ENCODE measurements at places on chromosomes 12 and 14. TPM values are rescaled to one million over a fixed set of nuclear protein-coding genes. Genes with fewer than 3 reads are reported as not detected.

- DNase-seq: no peak
These were observed 13.5 kb downstream of the TBX3 start for GRCh38 chr12:114670291-114670980.

GRCh38 chr14:23321572-23322547 lies 603 bp downstream of the PABPN1 start:
- DNase-seq: peak; percentile 80

DNA sequence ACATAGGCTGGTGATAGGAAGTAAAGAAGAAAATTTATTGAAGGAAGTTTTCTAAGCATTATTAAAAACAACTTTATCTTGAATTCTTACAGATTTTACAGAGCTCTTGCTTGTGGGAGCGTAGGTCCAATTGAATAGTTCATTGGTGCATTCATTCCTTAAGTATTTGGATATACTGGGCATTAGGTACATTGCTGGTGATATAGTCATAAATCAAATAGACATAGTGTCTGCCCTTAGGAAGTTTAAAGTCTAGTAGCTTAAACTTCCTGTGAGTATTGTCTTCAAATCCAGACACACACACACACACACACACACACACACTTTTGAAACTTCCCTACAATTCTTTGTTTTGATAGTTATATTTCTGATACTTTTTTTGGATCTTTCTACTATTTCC lies 226.7 kb downstream of the FUT8 start:
- no peak for DNase-seq

- DNase-seq: no peak
These were observed 7.7 kb downstream of the TNFAIP2 start for GRCh38 chr14:103130965-103131364.

- DNase-seq: no peak
These were observed 69.8 kb downstream of the OSBPL8 start for GRCh38 chr12:76489737-76490136.

DNA sequence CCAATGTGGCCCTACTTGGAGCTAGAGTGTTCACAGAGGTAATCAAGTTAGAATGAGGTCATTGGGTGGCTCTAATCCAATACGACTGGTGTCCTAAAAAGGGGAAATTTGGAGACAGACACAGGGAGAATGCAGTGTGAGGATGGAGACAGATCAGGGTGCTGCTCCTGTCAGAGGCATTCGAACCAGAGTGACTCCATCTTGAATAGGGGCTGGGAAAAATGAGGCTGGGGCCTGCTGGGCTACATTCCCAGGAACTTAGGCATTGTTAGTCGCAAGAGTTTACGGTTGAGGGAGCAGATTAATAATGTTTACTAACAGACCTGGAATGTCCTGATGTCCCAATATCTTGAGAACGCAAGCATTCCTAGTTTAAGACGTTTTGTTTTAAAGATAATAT lies 20.2 kb downstream of the TNFAIP2 start:
- no peak for DNase-seq

GRCh38 chr12:117052386-117053049 lies 46.7 kb downstream of the TESC start:
- DNase-seq: no peak

DNA sequence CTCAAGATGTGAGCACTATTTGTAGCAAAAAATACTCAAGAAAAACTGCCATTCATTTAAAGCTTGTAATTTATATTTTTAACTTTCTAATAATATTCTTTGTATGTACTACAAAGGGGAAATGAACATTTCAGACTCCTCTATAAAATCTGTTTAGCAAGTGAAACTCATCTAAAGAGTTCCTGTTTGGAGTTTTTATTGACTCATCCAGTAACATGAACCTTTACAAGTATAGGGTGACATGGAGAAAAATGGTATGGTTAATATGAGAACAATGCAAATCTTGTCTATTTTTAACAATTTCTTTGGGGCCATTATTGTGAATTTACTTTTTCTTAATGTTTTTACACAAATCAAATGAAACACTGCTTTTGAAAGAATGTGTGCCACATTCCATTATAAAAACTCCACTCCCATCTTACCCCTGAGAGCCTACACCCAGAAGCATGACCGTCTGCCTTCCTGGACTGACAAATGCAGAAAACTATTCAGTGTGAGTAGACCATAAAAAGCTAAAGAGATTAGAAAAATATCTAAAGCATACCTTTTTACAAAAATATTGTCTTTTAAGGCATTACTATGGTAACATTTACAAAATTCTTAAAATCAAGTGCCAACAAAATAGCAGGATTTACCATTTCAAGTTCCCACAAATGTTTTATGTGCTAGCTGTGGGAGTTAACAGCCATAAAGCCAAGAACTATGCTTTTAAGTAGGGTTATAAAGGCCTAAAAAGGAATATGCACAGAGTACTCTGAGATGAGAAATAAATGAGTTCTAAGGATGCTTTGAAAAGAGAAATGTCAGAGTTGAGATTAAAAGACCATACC lies 144.0 kb downstream of the ADAMTS20 start:
- DNase-seq: no peak

- DNase-seq: no peak
These were observed 51.4 kb downstream of the FGD4 start for GRCh38 chr12:32450768-32451167.

DNA sequence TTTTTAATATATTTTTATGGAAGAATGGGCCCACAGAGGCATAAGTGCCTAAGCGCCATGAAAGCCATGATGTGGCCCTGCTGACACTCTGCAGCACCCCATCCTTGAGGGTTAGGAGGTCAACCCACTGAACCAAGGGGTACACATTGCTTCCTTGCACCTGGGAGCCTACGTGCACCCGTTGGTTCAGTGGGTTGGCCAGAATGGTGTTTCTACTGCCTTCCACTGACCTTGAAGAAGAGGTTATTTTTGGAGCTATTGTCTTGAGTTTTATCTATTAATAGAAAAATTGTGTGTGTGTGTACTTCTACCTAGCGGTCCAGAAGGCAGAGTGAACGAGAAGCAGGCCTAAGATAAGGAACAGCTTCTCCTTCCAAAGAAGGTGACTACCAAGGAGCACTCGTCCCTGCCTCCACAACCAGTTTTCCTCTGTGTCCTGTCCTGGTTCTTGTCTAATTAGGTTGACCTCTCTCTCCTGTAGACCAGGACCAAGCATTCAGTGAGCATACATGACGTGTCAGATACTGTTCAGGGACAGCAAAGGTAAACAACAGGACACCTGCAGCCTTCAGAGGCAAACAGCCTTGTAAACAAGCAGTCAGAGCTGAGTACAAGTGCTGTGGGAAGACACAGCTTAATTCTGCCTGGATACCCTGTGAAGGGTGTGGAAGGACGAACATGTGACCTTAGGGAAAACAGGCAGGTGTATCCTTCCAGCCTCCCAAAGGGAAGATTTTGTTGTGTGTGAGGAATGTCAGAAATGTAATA lies 30.4 kb upstream of the PLEK2 start:
- no peak for DNase-seq

DNA sequence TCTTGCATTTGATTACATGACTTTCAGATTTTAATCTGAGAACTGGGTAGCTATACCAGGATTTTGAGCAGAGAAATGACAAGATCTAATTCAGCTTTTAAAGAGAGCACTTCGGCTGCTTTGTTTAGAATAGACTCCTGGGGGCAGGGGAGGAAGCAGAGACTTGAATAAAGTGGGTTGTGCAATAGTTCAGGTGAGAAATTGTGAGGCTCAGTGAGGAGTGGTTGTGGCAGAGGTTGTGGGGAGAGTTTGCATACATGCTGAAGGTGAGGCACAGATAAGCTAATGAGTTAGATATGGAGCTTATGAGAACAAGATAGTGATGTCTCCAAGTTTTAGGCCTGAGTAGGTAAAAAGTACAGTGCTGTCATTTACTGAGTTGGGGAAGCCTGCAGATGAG lies 281.4 kb downstream of the FLRT2 start:
- no peak for DNase-seq

VPS37B gene
- 16.8 TPM for total RNA-seq

GPR84 gene
- total RNA-seq: 0.22 TPM

SERPINA1 gene
- 6.0 TPM for total RNA-seq

GPR68 gene
- 3.4 TPM for total RNA-seq

MYO1A gene
- 0.11 TPM for total RNA-seq

MIP gene
- 0.48 TPM for total RNA-seq

GALNT16 gene
- 25.8 TPM for total RNA-seq

POTEG gene
- not detected for total RNA-seq

MAPK1IP1L gene
- total RNA-seq: 75.2 TPM

GNB3 gene
- total RNA-seq: 9.7 TPM

FOXG1 gene
- total RNA-seq: not detected
